ENCODE measurements at places on chromosomes 2 and 18.
A peak's percentile ranks its signal among the peaks of the same experiment; 100 is the strongest.

DNA sequence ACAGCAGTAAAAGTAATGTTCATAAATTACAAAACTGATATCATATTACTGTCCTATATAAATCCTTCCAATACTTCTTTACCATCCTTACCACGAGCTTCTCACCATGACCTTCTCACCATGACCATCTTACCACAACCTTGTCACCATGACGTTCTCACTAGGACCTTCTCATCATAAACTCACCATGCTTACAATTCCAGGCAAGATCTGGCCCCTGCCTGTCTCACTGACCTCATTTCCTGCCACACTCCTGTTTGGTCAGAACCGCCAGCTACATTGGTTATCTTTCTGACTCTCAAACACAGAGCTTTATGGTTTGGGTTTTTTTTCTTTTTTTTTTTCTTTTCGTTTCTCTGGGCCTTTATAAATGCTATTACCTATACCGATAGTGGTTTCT is 827.6 kb downstream of the RNF144A start:
- DNase-seq = no peak

- DNase-seq = no peak
Measured at GRCh38 chr2:63581298-63581961, 6.8 kb downstream of the WDPCP start.

DNA sequence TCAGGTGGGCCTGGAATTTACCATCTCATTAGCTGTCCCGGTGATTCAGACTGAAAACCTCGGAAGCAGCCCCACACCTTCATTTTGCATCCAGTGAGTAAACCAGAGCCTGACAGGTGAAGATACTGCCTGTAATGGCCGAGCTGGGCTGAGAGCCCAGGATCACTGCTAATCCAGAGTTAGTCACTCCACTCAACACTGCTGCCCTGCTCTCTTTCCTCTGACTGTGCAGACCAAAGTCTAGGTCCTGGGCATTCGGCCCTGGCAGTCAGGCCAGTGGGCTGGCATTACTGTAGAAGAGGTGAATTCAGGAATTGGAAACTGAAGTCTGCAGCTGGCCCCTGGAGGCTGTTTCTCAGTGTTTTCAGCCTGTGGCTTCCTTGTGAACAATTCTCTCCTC is 44.3 kb downstream of the TMEM17 start:
- DNase-seq = no peak

- no peak for DNase-seq
Measured at GRCh38 chr18:75339936-75340605, 87.4 kb downstream of the SMIM21 start.

- DNase-seq = no peak
Measured at GRCh38 chr18:23560186-23560585, 26.1 kb downstream of the NPC1 start.

GRCh38 chr2:118980573-118980972 is 38.6 kb downstream of the MARCO start:
- DNase-seq = no peak

DNA sequence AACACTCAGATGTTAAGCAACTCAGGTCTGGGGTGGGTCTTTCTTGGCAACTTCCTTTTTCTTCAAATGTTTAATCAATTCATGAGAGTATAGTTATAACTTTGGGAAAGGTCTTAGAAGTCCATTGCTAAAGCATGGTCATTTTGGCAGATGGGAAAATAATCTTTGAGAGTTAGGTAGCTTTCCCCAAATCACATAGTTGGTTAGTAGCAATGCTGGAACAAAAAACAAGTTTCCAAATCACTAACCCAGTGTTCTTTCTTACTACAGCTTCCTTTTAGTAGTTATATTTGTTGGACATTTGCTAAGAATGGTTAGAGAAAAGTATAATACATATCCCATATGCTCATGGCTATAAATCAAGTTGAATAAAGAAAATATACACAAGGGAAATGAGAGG is 185.2 kb upstream of the SLC14A2 start:
- no peak for DNase-seq

- DNase-seq = no peak
Measured at GRCh38 chr2:6924101-6924923, 7.1 kb downstream of the RNF144A start.

- no peak for DNase-seq
Measured at GRCh38 chr18:26864658-26865057, 849 bp downstream of the AQP4 start.

- no peak for DNase-seq
Measured at GRCh38 chr2:27218614-27219013, 1.4 kb downstream of the CAD start.

- DNase-seq = no peak
Measured at GRCh38 chr18:7537145-7537544, 30.0 kb upstream of the PTPRM start.

DNA sequence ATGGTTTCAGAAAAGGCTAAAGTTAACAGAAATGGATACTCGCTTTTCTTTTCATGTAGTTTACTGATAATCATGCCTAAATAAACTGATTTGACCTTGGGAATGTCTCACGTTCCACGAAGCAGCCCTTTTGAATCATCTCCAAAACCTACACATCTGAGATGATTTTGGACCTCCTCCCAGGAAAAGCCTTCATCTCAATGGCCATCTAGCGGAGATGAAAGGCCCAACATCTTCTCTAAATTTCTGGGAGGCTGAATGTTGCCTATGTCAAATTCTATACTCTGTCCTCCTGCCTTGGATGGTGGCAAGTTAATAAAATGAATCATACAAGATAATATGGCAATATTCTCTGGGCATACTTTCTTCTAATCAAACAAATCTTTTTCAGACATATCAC is 448.5 kb downstream of the ZEB2 start:
- DNase-seq = no peak

- no peak for DNase-seq
Measured at GRCh38 chr2:207766697-207767460, 2.8 kb downstream of the FZD5 start.

DNA sequence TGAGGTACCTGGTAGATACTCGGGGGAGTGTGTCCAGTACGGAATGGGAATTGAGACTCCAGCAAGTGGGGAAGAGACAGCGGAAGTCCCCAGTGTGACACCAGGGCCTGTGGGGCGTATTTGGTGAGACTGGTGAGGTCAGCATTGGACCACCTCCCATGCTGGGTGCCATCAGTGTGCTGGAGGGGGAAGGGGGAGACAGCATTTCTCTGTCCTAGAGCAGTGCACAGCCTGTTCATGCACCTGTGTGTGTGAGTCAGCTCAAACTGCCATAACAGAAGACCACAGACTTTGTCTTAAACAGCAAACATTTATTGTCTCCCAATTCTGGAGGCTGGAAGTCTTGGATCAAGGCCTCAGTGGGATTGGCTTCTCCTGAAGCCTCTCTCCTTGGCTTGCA is 301.8 kb downstream of the GBX2 start:
- DNase-seq = no peak

DNA sequence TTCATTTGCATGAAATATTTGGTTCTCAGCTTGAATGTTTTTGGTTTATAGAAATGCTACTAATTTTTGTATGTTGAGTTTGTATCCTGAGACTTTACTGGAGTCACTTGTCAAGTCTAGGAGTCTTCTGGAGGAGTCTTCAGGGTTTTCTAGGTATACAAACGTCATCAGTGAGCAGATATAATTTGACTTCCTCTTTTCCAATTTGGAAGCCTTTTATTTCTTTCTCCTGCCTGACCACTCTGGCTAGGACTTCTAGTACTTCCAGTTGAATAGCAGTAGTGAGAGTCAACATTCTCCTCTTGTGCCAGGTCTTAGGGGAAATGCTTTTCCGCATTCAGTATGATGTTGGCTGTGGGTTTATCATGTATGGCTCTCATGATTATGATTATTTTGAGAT is 55.4 kb upstream of the THUMPD2 start:
- no peak for DNase-seq

DNA sequence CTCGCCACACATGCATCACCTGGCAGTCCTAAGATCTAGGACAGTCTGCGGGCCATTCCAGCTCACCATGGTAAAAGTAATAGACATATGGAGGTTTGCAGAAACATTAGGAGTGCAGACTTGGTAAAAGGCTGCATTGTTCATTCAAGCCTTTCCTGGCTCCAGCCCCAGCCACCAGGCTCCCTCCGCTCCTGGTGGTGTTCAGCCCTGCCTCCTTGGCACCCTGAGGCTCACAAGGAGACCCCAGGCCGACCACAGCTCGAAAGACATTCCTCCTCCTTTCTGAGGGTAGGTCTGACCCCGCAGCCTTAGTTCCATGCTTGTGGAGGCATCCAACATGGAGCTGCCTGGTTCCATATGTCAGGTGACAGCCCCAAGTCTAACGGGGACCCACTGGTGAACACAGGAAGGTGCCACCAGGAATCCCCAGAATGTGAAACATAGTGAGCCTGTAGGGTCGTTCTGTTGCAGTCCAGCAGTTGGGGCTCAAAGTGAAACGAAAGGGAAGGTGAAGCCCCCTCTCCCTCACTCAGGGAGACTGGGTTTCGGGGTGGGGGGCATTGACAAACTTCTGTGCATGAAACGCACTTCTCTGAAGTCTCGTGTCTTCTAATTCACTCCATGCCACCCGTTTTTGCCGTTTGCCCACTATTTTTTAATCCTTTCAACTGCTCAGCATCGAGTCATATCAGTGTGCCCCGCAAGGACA is 5.0 kb upstream of the SP100 start:
- no peak for DNase-seq

- no peak for DNase-seq
Measured at GRCh38 chr2:144834998-144835633, 315.2 kb upstream of the ZEB2 start.

GRCh38 chr18:32174719-32175118 is 15.1 kb upstream of the MEP1B start:
- no peak for DNase-seq

- DNase-seq = peak; percentile 61
Measured at GRCh38 chr18:46946656-46947282, 29.4 kb downstream of the KATNAL2 start.

DNA sequence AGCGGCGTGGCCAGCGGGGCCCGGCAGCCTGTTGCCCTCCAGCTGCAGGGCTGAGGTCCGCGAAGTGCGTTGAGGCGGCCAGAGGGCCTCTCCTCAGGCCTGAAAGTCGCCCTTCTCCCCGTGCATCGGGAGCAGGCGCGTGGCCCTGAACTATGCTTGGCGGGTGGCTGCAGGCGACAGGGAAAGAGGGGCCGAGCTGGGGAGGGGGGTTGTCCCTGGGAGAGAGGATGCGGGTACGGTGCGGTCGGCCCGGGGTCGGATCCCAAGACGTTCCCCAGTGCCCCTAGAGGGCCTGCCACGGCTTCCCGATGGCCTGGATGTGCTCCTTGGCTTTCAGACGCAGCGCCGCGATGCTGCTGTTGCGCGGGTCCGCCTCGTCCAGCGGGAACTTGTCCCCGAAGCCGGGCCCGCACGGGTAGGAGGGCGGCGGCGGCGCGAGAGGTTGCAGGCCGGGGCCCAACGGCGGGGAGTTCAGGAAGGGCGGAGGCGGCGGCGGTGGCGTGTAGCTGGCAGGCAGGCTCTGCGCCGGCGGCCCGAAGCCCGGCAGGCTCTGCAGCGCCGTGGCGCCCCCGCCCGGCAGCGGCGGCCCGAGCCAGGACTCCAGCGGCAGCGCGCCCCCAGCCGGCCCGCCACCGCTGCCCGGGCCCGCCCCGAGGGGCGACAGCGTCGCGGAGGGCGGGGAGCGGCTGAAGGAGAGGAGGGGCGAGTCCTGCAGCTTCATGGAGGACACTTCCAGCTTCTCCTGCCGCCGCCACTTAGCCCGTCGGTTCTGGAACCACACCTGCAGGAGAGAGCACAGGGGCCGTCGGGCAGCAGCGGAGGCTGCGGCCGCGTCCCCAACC is 4.3 kb downstream of the RAX start:
- peak; percentile 57 for DNase-seq

GRCh38 chr2:230053753-230054478 is 14.8 kb downstream of the SLC16A14 start:
- no peak for DNase-seq

DNA sequence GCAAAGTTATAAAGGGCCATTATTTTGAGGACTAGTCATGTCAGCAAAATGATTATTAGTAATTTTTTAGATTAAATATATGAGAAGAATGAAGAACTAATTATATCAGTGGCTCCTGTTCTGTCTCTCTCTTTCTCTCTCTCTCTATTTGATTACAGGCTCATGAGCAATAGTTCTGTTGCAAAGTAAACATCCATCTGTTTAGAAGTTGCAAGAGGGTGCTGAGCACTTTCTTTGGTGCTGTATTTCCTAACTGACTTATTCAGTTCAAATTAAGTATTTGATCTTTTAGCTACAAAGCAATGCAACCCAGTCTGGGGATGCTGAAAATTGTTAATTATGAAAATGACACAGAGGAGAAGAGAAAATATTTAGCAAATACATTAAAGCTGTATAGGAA is 408.1 kb upstream of the UBE2E3 start:
- no peak for DNase-seq

- no peak for DNase-seq
Measured at GRCh38 chr2:165630236-165630635, 160.7 kb downstream of the CSRNP3 start.

- DNase-seq = peak; percentile 57
Measured at GRCh38 chr2:68715353-68716041, 19.1 kb upstream of the ARHGAP25 start.

- DNase-seq = no peak
Measured at GRCh38 chr2:177245010-177245422, 19.5 kb downstream of the NFE2L2 start.

DNA sequence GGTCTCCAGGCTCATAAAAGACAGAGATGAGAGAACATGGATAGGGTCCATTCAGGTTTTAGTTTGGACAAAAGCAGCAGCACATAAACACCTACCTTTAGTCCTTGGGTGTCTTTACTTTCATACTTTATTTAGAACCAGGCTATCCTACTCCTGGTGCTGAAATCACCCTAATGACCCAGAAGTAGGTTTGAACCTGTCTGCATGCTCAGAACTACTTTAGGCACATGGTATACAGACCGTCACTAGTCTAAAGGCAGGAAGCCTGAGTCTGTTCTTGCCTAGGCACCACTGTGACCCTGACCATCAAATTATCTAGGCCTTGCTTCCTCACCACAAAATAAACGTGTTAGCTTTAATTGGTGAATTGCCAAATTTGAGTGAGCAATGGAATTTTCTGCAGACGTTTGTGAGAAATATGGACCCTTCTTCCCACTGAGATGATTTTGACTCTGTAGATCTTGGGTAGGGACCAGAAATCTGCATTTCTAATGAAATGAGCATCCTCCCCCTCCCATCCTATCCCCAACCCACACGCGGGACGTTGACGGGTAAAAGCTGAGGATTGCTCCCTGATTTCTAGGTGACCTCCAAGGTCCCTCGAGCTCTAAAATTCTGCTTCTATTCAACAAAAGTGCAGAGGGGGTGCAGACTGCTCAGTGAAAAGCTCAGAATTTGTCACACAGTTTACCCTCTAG is 75.1 kb downstream of the PLEKHM3 start:
- DNase-seq = no peak

Data from stimulated activated CD4-positive, alpha-beta T cell treated with anti-CD3 and anti-CD28 coated beads, Interleukin-15, amount 100 ng/mL, for 48 hours (primary cell).